ENCODE measurements at places on chromosomes 3 and 15.

DNA sequence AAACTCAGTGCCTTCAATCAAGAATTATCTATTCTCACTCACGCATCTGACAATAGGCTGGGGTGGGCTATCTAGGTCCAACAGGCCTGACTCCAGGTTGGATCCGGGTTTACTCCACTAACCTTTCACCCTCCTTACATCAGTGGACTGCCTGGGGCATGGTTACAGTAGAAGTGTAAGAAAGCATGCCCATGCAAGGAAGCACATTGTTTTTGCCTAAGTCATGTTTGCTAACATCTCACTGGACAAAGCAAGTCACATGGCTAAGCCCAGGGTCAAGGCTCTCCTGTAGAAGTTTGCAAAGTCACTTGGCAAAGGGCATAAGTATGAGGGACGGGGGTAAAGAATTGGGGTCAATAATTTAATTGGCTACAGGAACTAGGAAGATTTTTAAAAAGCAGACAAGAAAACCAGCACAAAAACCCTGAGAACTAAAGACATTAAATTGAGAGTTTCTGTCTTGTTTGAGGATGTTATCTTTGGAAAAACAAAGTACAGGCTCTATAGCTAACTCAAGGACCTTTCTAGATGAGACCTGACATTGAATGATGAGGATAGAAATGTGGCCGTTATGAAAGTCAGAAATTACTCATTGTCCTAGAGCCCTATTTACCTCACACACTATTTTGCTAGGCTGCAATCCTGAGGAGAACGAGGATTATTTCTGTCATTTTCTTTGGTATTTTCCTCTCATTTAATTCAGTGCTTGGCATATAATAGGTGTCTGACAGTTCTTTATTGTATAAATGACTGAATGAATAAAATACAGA is 214.2 kb downstream of the IL20RB start:
- no peak for DNase-seq

GRCh38 chr3:45480218-45480617 is 91.8 kb downstream of the LARS2 start:
- DNase-seq = no peak

- DNase-seq = peak; percentile 28
Observed at GRCh38 chr15:90620379-90621067, 90.8 kb downstream of the CRTC3 start.

DNA sequence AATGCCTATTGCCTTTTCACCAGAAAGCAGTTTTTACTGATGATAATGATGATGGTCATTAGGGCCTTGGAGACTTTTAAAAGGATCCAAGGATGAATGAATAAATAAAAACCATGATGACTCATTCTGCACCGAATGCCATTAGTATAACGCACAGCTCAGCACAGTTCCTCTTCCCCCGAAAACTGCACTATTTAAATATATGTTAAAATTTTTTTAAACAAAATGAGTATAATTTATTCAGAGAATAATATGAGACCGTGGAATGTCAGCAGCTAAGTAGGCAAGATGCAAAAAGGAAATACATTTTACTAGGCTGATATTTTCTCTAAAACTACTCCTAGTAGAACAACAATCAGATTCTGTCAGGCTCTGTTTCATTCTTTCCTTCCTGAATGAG is 83.4 kb upstream of the NANOGP8 start:
- no peak for DNase-seq

DNA sequence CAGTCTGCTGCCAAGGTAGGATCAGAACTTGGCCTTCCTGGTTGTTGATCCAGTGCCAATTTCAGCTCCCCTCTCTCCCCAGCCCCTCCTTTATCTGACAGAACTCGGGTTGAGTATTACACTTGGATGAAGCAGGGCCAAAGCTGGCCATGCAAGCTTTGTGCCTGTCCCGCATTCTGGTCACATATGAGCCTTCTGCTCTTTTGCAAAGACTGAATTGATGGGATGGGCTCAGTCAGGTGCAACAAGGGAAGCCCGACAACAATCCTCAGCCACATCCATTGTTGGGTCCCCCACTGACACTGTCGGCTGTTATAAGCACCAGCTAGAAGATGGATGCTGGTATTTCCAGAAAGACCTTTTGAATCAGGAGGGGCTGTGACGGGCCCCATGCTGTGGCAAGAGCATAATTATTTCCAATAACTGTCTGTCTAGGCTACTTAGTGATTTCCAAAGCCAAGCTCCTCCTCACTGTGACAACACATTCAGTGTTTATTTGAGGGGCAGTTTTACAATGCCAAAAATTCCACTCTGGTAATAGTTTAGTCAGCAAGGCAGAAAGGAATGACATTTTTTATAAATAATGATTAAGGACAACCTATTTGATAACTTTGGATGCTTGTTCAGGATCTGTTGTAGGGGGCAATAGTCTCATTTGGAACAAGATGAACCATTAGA is 146.8 kb upstream of the FRMD4B start:
- no peak for DNase-seq

DNA sequence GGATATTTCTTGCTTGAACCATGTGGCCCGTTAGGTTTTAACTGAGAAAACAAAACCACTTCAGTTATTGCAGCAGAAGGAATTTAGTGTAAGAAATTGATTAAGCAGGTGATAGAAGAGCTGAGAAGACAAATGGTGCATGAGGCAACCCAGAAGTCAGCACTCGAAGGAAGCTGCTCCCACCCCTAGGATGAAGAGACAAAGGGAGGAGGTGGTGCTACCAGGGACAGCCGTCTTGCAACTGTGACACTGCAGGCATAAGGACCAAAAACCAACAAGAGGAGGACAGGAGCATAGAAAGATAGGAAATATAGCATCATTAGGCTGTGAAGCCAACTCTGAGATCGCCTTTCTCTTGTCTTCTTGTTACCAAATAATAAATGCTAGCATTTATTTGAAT is 89.0 kb downstream of the IL20RB start:
- no peak for DNase-seq
